Vagina (tissue), 2 donors: ENCODE measurements at places on chromosomes 12 and 14.

GRCh38 chr14:94113490-94113889 lies 3.0 kb downstream of the IFI27 start:
- no peak for DNase-seq

DNA sequence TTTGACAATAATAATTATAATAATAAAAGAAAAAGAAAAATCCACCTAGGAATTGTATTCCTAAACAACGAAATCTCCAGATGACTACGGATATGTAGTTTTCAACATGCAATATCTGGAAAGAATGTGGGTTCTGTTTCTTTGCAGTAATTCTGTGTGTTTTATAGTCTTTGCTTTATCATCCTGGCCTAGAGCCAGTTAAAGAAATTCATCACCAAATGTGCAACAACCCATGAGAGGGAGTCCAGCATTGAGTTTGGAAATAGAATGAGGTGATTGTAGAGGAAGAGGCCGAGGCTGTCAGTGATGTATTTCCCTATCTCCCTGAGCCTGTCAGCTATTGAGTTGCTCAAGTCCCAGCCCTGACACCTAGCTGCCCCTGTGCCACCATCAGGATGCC lies 200.5 kb upstream of the DCN start:
- no peak for DNase-seq

- no peak for DNase-seq
Measured at GRCh38 chr14:73403181-73403752, 55.1 kb downstream of the NUMB start.

DNA sequence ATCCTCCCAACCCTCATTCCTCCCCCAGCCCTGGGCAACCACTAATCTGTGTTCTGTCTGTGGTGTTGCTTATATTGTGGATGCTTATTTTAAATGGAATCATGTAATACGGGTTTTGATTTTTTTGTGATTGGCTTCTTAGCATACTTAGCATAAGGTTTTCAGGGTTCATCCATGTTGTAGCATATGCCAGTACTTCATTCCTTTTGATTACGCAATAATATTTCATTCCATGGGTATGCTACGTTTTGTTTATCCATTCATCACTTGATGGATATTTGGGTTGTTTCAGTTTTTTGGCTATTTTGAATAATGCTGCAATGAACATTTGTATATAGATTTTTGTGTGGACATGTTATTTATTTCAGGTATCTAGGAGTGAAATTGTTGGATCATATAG lies 82.9 kb downstream of the TSPAN9 start:
- no peak for DNase-seq

- DNase-seq, result no peak
Measured at GRCh38 chr12:49264873-49265792, at the start of gene TUBA1C. TUBA1C (plus strand) TSS chr12:49265082; CDS start chr12:49265182, 100 bp downstream.

DNA sequence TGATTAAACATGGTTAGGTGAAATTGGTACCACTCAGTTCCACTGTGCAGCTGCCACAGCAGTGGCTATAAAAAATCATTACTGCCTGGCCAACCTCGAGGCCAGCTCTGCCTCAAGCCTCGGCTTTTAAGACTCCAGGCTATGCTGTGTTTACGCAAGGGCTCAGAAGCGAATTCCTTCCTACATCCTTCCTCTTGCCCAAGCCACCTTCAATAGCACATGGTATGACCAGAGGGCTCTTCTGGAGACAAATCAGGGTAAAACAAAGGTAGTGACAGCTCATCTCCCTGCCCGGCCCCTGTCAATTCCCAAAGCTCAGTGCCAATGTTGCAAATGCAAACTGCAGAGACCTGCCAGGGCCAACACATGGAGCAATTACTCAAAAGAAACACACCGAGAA lies 31.9 kb downstream of the NUAK1 start:
- no peak for DNase-seq

- DNase-seq, result no peak
Measured at GRCh38 chr14:24713404-24713803, 79.4 kb upstream of the GZMB start.

DNA sequence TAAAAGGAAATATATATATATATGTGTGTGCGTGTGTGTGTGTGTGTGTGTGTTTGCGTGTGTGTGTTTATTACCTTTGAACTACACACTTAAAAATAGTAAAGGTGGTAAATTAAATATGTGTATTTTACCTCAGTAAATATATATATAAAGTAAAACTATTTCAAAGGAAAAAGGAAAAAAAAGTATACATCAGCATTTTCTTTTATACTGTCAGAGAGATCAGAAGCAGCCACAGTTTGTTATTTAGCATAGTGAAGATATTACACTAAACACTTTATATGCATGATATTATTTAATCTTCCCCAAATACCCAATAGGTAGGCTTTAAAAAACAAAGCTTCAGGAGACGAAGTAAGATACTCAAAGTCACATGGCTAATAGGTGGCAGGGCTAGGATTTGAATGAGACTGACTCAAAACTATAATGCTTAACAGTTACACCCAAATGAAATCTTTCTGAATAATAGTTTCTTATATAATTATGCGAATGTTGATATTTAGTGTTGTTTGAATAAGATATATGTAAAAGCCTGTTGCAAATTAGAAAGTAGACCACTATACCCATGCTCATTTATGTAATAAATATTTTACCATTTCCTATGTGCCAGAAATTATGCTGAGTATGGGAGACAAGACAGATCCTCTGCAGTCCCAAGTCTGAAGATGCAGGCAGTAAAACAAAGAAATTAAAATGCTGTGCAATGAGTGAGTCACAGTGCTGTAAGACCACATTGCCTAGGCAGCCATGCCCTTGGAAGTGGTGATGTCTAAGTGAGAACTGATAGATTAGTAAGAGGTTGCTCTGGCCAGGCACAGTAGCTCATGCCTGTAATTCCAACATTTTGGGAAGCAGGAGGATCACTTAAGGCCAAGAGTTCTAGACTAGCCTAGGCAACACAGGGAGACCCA lies 66.1 kb downstream of the PDZRN4 start:
- no peak for DNase-seq

GRCh38 chr14:75223664-75224154 lies 47.3 kb upstream of the TMED10 start:
- DNase-seq, result no peak

DNA sequence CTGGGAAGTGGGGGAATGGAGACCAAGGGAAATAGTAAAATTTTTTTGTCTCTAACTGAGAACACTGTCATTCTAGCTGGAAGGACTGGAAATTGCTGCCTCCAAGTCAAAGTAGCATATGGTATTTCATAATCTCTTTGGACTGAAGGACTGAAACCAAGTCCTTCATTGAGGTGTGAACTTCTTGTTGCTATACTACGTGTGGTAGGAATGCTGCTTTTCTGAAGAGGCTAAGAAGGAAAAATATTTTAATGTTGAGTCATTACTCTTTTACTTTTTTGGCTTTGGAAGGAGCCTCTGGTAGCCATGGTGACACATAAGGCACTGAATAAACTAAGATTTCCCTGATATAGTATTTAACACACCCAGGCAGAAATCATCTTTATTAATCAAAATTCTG lies 465.4 kb downstream of the NPAS3 start:
- DNase-seq, result no peak

- no peak for DNase-seq
Measured at GRCh38 chr14:62130441-62130840, 368.2 kb downstream of the SNAPC1 start.

GRCh38 chr12:118017926-118018325 lies 1.4 kb downstream of the RFC5 start:
- no peak for DNase-seq

GRCh38 chr14:102593825-102594137 lies 1.3 kb downstream of the RCOR1 start:
- DNase-seq, result no peak

- no peak for DNase-seq
Measured at GRCh38 chr12:23729359-23729758, 220.1 kb downstream of the SOX5 start.

DNA sequence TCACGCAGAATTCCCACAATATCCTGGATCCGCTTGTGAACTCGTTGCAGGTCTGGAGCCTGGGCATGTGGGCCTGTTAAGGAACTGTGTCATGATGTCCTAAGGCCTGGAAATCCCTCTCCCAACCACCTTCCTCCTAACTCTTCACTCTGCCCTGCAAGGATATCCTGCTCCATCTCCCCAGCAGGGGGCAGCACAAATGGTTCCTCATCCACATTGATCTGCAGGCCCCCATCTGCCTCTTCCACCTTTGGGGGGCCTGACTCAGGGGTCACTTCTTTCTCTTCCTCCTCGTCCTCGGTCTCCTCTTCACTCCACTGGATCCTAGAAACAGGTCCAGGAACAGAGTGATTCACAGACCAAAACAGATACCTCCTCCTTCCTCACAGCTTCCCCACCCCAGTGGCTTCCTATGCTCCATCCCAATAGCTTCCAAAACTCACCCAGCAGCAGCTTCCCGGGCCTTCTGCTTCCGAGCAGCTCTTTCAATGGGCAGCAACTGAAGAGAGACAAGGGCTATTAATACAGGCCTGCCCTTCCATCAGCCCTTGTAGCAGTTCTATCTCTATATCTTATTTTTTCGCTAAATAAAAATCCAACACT lies 4.5 kb downstream of the NOP2 start:
- no peak for DNase-seq
